Pericardium fibroblast (primary cell): ENCODE measurements at places on chromosomes 5 and 9. TPM values are rescaled to one million over a fixed set of nuclear protein-coding genes. Genes with fewer than 3 reads are reported as not detected.

The FAM200C gene
- total RNA-seq: 3.0 and 4.0 TPM in 2 replicates

The DOCK8 gene
- 0.12 and 0.34 TPM in 2 replicates for total RNA-seq

The ABLIM3 gene
- 19.2 and 28.5 TPM in 2 replicates for total RNA-seq

The SMIM32 gene
- total RNA-seq: not detected in 2 replicates

The TMEM8B gene
- 5.8 and 6.0 TPM in 2 replicates for total RNA-seq

The C5 gene
- total RNA-seq: 1.4 and 5.6 TPM in 2 replicates

The PRUNE2 gene
- 8.2 and 14.9 TPM in 2 replicates for total RNA-seq

The FAXDC2 gene
- total RNA-seq: 6.7 and 13.7 TPM in 2 replicates
